ENCODE measurements at places on chromosomes 4 and X.

DNA sequence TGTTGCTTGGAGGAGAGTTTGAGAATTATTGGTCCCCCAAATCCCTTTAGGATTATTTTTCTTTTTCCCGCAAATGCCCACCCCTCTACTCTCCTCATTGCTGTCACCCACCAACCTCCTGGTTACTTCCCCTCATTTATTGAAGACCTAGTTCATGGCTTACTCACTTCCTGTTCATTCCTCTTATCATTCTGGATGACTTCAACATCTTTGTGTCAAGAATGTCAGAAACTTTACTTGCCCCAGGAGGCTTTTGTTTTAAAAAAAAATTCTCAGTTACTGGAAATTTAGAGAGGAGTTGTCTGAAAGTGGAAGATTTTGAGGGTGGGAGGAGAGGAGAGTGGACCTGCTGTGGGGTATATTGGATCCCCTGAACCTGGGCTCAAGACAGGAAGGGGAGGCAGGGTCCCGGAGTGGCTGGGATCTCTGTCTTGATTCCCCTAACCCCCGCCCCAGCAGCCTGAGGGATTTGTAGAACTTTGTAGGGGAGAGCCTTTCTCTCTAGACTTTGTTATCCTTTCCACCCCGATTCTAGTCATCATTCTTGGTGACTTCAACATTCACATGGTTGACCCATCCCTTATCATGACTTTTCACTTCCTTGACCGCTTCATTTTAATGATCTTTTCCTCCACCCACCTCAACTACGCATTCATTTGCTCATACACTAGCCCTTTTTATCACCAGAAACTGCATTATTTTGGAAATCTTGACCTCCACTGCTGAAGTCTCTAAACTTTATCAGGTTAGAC, 69.9 kb upstream of the ESX1 start:
- DNase-seq: no peak

DNA sequence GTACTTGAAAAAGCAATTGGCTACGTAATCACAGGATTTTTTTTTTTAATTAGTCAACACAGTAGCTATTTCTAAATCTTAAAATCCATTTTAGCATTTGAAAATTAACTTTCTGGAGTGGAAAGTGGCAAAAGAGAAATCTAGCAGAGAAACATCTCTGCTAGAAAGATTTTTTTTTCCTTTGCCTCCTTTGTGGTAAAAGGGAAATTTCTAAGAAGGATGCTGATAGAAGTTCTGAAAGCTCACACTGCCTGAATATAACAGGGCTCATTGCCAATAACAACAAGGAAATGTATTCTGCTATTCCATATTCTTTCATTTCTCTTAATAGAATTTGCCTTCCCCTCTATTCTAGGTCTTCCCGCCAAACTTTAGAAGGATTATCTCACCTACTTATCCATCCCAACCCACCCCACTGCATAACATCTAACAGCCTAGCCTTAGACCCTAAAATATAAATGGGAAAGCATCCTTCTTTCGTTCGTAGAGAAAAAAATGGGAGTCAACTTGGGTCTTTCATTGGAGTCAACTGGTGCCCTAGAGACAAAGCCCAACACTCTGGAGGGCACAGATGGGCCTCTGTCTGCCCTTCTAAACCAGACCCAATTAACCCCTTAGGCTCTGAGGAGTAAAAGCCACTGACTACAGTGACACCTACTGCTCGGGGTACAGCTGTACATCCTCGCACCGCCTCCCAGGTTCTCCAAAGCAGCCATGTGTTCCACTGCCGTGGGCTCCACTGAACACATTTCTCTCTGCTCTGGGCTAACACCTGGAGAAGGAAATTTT, 103.9 kb downstream of the MAML3 start:
- DNase-seq: no peak

- no peak for DNase-seq
Measured at GRCh38 chrX:65783746-65784145, 116.3 kb downstream of the MSN start.

GRCh38 chr4:53307819-53308780, 57.8 kb downstream of the SCFD2 start:
- no peak for DNase-seq

DNA sequence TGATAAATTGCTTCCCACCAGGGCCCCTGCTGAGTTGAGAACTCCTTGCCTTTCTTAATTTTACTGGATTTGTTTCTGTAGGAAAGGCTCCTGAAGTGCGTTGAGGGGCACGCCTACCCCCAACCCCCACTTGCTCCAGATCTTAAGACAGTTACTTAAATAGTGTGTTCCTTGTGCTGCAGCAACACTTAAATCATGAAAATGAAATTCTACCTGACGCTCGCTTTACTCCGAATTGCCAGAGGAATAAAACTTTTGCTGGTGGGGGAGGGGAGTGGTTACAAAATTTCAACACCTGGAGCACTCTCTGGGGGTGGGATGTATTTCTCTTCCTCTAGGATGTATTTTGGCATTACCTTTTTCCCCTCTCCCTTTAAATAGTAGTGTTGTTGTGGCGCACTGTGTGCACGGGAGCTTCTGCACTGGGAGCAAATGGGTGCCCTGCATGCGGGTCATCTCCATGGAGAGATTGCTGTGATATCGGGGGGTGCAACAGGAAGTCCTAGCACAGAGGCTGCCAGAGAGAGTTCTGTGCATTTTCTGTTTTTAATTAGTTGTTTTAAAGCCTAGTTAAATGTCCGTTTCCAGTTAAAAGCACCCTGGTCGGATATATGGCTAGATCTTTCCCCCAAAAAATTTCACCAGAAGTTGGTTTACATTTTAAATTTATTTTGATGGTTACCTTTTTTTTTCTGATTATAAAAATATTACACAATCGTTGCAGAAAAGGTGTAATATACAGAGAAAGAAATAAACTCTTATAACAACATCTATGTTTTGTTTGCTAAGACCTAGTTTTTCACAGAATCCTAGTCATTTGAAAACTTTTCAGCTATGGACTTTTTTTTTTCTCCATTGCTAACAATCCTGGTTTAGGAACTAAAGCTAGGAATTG, 207.7 kb downstream of the SOWAHB start:
- DNase-seq: no peak

GRCh38 chr4:47612116-47613023, 127.3 kb downstream of the ATP10D start:
- DNase-seq: no peak

- DNase-seq: no peak
Measured at GRCh38 chr4:119692001-119692400, 63.4 kb upstream of the PDE5A start.

GRCh38 chr4:153348006-153348405, 3.5 kb downstream of the MND1 start:
- DNase-seq: no peak

GRCh38 chr4:148926276-148927260, 484.4 kb upstream of the NR3C2 start:
- DNase-seq: no peak

DNA sequence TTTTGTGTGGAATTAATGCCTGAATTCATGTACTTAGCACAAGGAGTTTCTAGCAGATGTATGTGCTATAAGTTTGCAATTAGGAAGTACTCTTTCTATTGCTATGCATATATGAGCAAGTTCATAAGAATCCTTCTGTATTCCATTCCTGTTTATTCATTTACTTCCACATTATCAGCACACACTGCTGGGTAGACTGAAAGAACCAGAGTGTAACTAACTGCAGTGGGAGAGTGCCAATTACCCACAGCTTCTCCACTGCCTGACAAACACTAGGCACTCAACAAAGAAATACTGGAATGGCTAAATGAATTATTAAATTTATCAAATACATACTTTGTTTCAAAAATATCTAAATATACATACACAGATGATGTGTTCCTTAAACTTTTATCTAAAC, 219.6 kb downstream of the CAMK2D start:
- DNase-seq: no peak

GRCh38 chr4:130486841-130487240, 1390.9 kb downstream of the C4orf33 start:
- no peak for DNase-seq

DNA sequence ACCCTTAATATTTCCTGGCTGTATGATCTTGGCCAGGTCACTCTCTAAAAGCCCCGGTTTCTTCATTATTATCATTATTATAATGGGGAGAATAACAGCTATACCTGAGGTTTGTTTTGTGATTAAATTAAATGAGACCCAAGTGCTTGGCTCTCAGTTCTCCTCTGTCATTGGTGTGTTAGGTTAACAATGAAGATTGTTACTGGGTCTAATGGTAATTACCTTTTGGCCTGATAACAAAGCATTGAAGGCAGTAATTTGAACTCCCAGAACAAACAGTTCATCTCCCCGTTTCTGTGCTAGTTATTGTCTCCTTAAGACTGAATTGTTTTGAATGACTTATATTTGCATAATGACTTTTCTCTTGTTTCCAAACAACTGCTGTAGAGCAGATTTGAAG, 6.8 kb upstream of the ANAPC4 start:
- DNase-seq: no peak

GRCh38 chrX:95350774-95351488, 1333.7 kb upstream of the DIAPH2 start:
- DNase-seq: no peak

DNA sequence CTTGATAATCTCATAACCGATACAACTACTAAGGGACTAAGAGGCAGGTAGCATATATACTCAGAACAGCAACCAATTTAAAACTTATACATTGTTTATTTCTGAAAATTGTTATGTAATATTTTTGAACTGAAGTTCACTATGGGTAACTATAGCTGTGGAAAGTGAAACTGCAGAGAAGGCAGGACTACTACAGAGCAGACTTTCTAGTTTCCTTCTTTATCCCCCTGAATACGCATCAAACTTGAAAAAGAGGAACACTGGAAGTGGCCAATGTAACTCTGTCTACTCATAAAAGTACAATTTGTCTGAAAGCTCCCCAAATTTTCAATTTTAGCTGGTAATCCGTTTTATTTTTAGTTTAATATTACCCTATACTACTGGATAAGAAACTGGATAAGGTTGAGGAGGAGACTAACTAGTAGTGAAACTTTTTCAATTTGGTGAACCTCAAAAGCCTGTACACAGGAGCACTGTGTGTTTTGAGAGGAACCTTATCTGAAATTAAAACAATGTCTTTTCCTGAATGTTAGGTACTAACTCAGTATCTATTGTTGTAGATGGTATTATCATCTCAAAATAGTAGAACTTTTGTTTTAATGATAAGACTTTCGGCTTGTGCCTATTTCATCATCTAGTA, 225.8 kb downstream of the GABRG1 start:
- no peak for DNase-seq

DNA sequence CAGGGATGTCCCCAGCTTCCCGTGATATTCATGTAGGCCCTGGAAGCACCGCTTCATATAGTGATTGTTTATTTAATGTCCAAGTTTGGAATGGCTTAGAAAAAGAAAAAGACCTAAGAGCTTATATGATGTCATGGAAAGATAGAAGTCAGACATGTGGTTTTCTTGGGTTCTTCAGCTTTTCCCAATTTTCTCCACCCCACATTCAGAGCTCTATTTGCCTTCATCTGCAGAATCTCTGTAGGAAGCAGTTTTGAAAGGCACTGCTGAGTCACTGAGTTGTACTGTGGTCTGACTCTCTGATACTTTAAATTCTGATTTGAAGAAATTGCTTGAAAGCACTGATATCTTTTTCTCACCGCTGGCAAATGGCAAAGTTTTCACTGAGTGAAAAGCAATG, 120.6 kb upstream of the EDNRA start:
- DNase-seq: no peak

GRCh38 chr4:3374011-3374645, 67.6 kb upstream of the HGFAC start:
- no peak for DNase-seq

GRCh38 chr4:184450045-184450444, 24.3 kb downstream of the IRF2 start:
- no peak for DNase-seq
